AML-193 (cell line): ENCODE measurements at places on chromosomes 1 and 21.
A peak's percentile ranks its signal among the peaks of the same experiment; 100 is the strongest.

DNA sequence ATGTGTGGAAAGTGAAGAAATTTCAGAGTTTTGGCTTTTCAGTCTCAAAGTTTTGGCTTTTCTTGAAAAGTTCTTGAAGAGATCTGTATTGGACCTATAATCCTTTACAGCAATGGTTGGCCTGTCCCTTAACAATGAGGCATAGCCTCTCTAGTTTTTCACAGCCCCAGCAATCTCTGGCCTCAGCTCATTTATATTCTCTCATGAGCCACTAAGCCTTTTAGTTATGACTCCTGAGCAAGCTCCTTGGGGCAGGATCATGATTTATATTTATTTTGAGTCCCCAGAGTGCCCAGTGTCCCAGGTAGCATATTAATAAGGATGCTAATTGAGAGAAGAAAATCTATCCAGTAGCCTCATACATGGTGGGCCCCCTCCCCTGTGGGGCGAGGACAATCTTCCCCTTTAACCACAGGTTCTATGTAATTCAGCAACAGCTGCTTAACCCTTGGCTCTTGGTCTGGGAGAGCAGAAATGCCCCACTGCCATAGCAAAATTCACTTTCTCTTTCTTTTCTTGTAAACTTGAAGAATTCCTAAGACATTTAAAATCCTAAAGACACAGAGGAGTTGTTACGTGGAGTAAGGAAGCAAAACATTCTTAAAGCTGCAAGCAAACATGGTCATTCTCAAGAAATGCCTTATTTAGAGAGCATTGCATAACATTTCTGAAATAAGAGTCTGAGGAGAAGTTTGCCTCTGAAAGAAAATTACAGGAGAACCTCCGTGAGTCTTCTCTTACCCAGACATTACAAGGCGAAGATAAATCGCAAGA is 6.3 kb downstream of the NGF start:
- DNase-seq = no peak

GRCh38 chr1:164598719-164599118 is 39.7 kb downstream of the PBX1 start:
- no peak for DNase-seq

DNA sequence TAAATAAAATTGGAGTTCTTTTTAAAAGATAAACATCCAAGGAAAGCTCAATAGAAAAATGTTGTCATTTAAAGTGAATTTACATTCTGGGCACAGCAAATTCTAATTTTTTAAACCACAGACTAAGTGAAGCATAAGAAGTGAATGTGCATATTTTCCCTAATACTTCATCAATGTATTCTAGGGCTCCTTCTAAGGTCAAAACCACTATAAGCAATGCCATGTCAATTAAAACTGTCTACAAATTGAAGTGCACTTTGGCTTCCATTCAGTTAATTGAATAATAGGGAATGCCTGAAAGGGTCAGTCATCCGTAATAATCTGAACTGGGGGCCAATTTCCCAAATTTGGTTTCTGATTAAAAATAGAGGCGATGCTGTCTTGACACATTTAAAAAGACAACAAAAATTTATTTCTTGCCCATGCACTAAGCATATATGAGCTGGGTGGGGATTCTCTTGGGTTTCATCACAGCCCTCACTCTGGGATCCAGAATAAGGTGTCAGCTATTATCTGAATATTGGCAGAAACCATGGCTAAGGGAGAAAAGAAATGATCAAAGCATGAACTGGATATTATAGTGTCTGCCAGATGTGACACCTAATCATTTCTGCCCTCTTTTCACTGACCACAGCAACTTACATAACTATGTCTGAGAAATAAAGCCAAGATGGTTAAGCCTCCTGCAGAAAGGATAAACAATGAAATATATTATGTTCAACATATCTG is 660.6 kb upstream of the B3GALT2 start:
- DNase-seq = no peak

DNA sequence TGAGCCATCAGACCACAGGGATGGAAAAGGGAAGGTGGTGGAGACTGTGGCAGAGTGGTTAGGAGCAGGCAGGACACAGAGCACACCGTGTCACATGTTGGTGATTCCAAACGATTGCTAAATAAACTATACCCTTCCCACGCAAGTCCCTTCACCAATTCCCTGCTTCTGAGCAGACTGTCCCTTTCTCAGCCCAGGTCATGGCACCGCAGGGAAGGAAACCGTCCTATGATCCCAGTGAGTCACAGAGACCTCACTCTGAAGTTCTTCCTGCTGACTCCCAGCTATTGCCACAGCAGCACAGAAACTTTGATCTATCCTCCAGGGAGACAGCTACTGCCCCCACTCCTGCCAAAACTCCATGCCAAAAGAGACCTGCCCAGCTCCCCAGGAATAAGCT is 19.2 kb downstream of the RIMS3 start:
- DNase-seq = no peak

DNA sequence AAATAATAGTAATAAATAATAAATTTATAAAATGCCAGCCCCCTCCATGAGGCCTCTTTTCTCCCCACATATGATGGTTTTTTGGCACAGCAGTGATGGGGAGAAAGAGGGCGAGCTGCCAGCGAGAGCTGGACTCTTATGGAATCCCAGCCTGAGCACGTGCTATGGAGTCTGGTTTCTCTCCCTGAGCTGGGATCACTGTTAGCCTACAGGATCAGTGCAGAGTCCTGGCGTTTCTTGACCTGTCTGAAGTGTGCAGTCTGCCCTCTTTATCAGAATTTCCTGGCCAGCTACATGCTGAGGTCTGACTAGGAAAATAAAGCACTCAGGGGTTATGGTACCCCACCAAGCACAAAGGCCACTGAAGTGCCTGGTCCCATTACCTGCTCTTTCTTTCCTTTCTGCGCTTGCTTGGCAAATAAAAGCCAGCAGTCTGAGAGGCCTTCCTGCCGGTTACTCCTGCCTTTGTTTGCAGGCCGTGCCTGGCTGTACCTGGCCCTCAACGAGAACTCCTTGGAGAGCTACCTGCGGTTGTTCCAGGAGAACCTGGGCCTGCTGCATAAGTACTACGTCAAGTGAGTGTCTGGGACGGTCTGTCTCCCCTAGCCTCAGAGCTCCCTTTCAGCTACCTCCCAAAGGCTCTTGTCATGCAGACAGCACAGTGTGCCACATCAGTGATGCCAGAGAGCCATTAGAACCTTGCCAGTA is 18.5 kb upstream of the SLC25A34 start:
- DNase-seq = no peak

- DNase-seq = peak; percentile 15
Measured at GRCh38 chr1:222792744-222793143, 22.1 kb upstream of the DISP1 start.

DNA sequence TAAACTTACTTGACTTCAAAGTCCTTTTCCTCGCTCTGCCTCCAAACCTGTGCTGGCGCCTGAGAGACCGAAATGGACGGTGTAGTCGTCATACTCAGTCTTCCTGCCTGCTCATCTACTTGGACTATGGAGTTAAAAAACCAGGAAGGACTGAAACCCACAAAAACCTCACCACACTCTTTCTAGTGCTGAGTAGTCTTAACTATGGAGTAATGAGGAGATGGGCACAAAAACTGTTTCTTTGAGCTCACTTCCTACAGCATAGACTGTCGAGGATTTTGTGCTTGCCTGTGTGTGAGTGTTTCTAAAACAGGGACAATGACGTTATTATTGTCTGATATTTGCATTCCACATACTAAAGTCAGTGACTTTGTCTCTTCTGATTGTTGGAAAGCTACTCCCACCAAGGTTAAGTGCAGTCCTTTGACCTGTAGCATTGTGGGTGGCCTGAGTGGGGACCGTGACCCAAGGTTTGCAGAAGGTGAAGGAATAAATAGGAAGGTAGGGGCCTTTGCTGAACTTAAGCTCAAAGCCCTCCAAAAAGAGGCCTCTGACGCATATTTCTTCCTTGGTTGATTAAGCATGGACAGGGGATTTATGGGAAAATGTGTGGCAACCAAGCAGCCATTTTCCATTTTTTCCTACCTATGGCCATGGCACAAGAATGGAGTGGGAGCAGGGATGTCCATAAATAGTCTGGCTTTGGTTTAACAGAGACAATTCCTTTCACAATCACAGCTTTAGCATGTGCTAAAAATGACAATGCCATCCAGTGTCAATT is 109.6 kb downstream of the ZBTB18 start:
- DNase-seq = peak; percentile 6

DNA sequence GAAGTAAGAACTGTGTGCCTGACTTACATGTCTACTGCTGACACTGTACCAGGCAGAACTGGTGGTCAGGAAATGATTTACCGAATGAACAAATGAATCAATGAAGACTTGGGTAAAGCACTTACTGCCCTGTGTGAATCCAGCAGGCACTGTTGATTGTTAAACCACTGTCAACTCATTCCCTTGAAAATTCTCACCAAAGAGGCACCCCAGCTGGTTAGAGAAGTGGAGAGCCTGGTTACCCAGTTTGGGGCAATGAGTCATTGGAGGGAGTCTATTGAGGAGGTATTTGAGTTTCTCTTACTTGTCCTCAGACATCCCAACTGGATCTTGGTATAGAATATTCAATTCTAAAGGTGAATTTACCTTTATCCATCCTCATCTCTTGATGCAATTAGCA is 34.2 kb downstream of the JUN start:
- DNase-seq = no peak

GRCh38 chr1:232813097-232813496 is 7.9 kb downstream of the MAP10 start:
- DNase-seq = no peak

- DNase-seq = peak; percentile 30
Measured at GRCh38 chr1:155277902-155278688, 832 bp downstream of the HCN3 start.

DNA sequence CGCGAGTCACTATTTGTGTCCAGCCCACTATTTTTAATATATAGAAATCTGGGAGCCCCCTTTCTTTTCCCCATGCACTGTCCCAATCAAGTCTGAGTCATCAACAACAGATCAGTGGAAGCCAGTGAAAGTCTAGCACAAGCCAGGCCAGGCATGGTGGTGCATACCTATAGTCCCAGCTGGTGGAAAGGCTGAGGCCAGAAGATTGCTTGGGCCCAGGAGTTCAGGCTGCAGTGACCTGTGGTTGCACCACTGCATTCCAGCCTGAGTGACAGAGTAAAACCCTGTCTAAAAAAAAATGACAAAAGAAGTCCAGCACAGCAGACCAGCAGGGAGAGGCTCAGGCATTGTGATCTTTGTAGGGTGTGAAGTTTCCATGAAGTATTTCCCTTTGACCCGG is 9.0 kb upstream of the RPL5 start:
- DNase-seq = no peak

- no peak for DNase-seq
Measured at GRCh38 chr1:91559838-91560565, 59.4 kb downstream of the CDC7 start.

- no peak for DNase-seq
Measured at GRCh38 chr21:35275776-35276175, 226.7 kb upstream of the RUNX1 start.

DNA sequence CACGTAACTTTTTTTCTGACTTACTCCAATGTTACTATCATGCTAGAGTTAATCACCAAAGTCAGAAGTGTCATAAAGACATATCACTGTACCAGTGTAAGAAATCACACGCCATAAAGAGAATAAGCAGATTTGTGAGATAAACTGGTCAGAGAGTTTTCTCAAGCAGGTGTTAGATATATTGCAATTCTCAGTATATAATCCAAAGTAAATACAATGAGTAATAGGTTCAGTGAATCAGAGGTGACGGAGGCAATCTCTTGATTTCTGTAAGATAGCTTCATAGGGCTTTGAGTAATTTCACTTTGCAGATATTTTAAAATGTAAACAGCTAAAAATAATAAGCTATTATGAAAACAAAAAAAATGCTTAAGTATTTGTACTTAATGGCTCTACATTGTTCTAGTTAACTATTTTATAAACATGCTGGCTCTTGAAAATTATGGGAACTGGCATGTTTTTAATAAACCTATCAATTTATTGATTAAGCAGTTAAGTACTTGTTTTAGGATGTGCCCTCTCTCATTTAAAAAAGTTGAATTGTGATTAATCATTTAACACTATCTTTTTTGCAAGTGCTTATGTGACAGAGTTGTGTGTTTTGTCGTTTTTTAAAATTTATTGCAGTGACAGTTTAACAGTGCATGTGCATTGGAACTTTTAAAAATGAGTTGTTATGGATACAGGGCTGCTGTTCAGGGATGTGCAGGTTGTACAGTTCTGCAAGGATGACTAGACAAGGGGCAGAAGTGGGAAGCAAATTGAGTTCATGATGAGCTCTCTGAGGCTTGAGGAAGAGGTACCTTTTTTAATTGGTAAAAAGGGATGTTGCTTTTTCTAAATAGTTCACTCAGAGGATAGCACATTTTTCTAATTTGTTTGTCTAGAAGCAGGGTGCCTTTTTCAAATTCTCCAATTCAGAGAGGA is 119.1 kb downstream of the USP25 start:
- DNase-seq = no peak

- DNase-seq = peak; percentile 22
Measured at GRCh38 chr21:36436829-36437744, 42.8 kb downstream of the CLDN14 start.

- DNase-seq = no peak
Measured at GRCh38 chr1:30756206-30756544, 1.4 kb downstream of the LAPTM5 start.

- DNase-seq = no peak
Measured at GRCh38 chr1:189530162-189530561, 947.5 kb downstream of the BRINP3 start.

DNA sequence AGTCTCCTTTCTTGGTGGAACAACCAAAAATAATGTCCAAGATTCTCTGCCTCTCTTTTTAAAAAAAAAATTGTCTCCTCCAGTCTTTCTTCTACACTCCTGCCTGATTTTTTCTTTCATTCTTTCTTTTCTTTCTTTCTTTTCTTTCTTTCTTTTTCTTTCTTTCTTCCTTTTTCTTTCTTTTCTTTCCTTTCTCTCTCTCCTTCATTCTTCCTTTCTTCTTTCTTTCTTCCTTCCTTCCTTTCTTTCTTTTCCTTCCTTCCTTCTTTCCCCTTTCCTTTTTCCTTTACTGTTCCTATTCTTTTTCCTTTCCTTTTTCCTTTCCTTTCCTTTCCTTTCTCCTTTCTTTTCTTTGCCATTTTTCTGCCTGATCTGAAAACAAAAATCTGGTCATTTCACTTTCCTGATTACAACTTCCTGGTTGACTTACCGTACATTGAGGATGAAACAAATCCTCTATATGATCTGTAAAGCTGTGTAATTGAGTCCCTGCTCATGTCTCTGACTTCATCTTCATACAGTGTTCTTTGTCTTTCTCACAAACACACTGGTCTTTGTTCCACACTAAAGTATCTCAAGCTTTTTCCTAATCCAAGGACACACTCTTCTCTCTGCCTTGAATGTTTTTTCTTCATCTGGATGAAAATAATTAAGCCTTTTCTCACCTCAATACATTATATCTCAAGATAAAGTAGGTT is 6.1 kb upstream of the KRTAP23-1 start:
- no peak for DNase-seq
